ENCODE measurements at places on chromosomes 6 and 20.

DNA sequence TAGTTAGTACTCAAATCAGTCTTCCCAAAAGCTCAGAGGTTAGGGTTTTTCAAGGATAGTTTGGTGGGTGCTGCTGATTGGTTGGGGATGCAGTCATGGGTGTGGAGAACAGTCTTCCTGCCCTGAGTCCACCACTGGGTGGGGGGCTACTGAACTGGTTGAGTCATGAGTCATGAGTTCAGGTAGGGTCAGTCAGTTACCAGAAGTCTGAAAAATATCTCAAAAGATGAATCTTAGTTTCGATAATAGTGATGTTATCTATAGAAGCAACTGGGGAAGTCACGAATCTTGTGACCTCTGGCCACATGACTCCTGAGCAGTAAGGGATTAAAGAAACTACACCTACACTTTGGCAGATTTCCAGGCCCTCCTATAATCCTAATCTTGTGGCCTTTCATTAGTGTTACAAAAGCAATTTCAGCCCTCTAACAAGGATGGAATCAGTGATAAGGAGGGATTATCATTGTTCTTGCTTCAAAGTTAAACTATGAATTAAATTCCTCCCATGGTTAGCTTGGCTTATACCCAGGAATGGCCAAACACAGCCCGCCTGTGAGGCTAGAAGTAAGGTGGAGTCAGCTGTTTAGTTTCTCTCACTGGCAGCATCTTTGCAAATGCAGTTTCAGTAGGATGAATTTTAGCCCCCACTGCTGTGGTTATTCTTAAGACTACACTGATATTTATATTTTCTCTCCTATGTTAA, 33.3 kb upstream of the NKAIN2 start:
- DNase-seq, result no peak

- DNase-seq, result no peak
Measured at GRCh38 chr6:79671600-79672266, 40.6 kb downstream of the SH3BGRL2 start.

GRCh38 chr6:14876778-14877613, 368.9 kb upstream of the JARID2 start:
- DNase-seq, result no peak

GRCh38 chr6:169993861-169994481, 242.5 kb downstream of the ERMARD start:
- no peak for DNase-seq

DNA sequence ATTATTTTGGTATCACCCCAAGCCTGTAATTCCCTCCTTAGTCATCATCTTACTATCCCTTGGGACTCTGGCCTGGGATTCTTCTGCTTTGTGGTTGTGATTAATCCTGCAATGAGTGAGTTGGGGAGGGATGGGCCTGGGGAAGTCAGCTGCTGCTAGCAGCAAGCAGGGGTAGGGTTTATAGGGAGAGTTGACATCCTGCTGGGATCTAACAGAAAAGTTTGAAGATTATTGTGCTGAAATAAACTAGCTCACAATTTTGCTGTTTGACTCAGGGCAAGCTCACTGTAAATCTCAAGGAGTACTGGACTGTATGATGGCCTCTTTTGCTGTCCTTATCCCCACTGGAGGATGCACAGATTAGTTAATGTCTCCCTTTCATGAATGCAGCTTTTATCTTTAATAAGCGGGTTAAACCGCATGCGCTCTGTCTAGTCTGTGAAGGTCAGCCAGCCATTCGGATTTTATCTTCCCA, 83.4 kb downstream of the JARID2 start:
- no peak for DNase-seq

- DNase-seq, result no peak
Measured at GRCh38 chr6:158832026-158832425, 12.9 kb upstream of the EZR start.

GRCh38 chr6:151317995-151318365, 73.4 kb downstream of the ZBTB2 start:
- no peak for DNase-seq

DNA sequence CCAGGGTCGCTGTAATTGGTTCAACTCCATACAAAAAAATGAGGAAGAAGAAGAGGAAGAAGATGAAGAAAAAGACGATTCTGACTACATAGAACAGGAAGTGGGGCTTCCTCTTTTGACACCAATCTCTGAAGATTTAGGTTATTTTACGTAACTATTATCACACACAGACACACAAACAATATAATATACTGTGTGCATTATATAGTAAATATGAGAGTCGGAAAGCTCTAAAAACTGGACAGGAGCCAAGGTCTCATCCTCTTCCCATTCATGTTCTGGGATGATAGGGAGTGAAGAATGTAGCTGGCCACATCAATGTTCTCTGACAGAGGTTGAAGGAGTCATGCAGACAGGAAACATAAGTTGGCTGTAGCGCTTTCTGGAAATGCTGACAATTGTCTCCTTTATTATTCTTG, 13.3 kb downstream of the RSPH4A start:
- DNase-seq, result no peak

GRCh38 chr20:58579819-58580473, 64.7 kb upstream of the APCDD1L start:
- DNase-seq, result no peak

- DNase-seq, result no peak
Measured at GRCh38 chr6:99416226-99416625, 8.9 kb downstream of the PNISR start.

DNA sequence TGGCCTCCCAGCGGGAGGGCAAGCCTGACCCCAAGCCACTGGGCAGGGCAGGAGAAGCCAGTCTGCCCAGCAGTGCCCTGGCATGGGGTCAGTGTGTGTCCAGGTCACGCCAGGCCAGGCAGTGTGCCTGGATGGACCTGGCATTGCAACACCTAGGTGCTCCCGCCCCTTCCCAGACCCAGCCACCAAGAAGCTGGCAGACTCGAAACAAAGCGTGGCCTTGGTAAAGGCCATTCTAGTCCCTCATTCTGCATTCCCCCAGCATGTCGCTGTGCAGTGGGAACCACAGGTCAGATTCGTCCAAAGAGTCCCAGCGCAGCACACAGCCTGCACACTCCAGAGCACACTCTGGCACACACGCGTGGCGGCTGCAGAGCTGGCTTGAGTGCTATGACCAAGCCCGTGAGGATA, 19.3 kb upstream of the APMAP start:
- no peak for DNase-seq

DNA sequence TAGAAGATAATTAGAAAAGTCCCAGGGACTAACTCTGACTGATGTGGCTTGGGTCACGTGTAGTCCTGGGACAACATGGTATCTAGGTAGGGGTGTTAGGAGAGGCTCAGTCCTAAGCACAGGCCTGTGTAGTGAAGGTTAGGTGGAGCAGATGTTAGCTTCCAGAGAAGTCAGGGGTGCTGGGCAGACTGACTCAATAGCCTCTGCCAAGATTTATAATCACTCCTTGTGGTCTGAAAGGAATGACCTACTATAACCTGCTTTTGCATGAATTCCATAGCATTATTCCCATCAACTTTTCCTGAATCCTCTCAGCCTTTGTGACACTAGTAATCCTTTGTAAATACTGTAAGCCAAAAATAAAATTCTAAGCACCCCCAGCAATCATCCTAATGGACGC, 10.2 kb upstream of the PEX7 start:
- no peak for DNase-seq

GRCh38 chr20:19785173-19785982, 27.3 kb downstream of the RIN2 start:
- DNase-seq, result no peak

GRCh38 chr20:37378785-37379598, 33.1 kb downstream of the SRC start:
- DNase-seq, result no peak

GRCh38 chr6:117568831-117569410, 33.4 kb downstream of the GOPC start:
- no peak for DNase-seq

GRCh38 chr20:44004306-44004915, 89.8 kb downstream of the TOX2 start:
- DNase-seq, result no peak

GRCh38 chr20:31274441-31274840, 17.0 kb downstream of the DEFB115 start:
- no peak for DNase-seq

GRCh38 chr6:85464260-85464644, 14.4 kb downstream of the NT5E start:
- DNase-seq, result no peak

GRCh38 chr6:7239590-7239948, 73.4 kb downstream of the SSR1 start:
- no peak for DNase-seq

DNA sequence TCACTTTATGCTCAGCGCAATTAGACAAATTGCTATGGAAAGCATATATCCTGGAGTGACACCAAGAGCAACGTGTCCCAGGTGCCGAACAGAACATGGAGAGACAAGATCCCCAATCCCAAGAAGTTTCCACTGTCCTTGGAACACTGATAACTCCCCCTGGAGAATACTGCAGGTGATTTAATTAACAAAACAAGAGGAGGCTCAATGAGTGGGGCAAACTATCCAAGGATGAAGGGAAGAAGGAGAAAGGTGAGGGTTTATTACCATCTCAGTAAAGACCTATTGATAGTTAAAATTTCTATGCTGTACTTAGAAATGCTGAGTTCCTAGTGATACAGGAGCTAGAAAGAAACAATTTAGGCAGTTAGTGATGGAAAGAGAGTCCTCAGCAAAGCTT, 35.7 kb downstream of the EDN1 start:
- no peak for DNase-seq

DNA sequence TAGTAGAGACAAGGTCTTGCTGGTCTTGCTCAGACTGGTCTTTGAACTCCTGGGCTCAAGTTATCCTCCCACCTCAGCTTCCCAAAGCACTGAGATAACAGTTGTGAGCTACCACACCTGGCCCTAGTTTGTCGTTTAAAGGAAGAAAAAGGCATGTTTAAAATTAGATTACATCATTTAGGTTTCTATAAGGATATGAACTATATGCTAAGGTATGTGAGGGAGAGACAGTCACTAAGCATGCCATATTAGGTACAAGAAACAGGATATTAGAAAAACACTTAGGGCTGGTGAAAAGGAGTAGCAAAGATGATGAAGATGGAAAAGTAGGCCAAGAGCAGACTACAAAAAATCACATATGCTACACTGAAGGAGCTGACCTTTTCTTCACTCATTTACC, 106.4 kb downstream of the ASCC3 start:
- DNase-seq, result no peak

- DNase-seq, result no peak
Measured at GRCh38 chr20:50286609-50287008, 96.0 kb downstream of the CEBPB start.

DNA sequence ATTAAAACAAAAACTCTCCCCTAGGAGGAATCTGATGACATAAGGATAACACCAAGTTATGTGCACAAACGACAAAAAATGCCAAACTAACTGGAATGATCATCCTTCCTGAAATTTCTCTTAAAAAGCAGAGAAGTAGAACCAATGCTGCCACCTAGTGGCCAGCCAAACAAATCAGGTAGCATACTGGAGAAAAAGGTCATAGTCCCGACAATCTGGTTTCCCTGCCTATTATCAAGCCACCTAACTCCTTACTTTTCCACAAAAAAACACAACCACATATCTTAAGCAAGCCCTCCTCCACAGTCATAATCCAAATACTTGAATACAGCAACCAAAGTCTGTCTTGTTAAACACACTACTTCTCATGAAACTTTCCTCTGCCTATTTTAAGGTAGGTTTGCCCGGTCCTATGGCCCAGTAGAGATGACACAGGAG, 5.3 kb downstream of the OARD1 start:
- peak; percentile 39 for DNase-seq

DNA sequence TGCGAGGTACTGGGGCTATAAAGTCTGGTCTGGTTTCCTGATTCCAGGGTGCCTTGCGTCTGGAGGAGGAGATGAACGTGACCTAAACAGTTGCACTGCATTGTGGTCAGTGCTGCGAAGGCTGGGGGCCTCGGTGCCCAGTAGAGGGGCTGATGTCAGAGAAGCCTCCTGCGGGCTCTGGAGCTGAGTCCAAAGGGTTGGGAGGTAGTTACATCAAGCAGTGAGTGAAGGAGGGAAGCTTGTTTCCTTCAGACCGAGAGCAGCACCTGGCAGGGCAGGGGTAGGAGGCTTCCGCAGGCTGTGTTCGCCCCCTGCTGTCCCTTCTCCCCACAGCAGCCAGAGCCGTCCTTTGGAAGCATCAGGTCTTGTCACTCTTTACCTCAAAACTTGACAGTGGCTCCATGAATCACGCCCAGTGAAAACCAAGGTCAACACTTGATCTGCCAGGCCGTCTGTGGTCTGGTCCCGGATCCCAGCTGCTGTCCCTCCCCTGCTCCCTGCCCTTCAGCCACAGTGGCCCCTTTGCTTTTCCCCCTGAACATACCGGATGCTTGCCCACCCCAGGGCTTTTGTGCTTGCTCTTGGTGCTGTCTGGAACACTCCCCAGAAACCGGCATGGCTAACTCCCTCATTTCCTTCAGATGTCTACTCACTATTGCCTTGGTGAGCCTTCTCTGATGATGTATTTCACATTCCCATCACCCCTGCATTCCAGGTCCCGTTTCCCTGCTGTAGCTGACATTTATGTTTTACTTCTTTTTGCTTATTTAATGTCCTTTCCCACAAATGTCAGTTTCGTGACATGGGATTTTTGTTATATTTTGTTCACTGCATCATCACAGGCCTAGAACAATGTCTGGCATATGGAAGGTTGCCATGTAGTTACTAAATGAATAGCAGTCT, 7.0 kb downstream of the DYNLRB1 start:
- no peak for DNase-seq

Data from stimulated activated CD4-positive, alpha-beta T cell treated with anti-CD3 and anti-CD28 coated beads, Interleukin-1b, Interleukin-23, amount 100 ng/mL, for 1 hour (primary cell).